SIG-M5 (cell line): ENCODE measurements at places on chromosomes 16 and 17.

DNA sequence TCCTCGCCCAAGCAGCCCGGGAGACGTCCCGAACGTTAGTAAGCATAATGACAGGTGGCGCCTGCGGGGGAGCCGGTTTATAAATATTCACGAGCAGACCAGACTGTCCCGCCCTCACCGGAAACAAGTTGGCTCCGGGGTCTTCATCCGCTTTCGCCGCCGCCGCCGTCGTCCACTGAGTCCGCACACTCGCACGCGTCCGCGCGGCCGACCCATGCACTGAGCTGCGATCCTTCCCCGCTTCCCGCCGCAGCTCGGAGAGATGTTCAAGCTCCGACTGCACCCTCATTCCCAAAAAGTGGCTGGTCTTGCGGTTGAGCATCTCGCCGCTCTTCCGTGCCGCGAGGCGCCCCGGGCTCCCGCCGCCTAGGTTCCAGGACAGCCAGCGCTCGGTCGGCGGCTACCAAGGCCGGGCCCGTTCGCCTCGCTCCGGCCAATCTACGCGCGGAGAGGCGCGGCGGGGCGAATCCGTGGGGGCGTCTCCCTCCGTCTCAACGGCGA is 385 bp downstream of the CFAP119 start:
- DNase-seq, result no peak

- no peak for DNase-seq
Measured at GRCh38 chr17:30819971-30820705, 4.4 kb downstream of the CRLF3 start.

- no peak for DNase-seq
Measured at GRCh38 chr17:35731917-35732805, 722 bp downstream of the RASL10B start.

GRCh38 chr16:64823481-64824075 is 298.3 kb downstream of the CDH11 start:
- DNase-seq, result no peak

- DNase-seq, result no peak
Measured at GRCh38 chr16:9980981-9981380, 201.2 kb downstream of the GRIN2A start.

GRCh38 chr17:55683550-55684315 is 38.9 kb downstream of the TMEM100 start:
- DNase-seq, result no peak

DNA sequence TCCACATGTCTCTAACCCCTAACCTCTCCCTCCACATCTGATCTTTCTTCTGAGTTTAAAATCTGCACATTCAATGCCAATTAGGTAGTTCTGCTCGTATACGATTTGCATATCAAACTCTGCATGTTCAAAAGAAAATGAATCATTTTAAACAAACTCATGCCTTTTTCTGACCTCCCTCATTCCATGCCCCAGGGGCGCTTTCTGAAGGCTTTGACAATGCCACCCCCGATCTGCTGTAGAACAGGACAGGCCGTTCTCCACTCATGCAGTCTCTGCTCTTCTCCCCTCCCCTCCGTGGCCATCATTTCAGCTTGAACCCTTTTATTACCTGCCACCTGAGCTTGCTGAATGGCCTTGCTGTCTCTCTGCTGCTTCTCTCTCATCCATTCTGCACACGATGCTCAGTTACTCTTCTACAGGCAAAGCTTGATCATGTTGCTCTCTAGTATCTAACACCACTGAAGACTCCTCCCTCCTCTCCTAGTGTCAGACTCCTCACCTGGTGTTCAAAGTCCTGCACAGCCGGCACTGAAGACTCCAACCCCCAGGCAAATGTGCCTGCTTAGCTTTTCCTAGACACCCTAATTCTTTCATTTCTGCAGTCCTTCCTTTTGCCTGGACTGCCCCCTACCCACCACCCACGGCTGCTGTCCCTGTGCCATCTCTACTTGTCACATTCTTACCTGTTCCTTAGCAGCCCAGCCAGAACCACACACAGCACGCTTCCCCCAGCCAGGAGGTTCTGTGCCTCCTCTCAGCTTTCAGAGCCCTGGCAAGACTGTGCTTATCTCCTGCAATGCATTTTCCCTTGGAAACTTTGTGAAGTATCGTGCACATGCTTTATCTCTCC is 6.2 kb downstream of the TMEM238L start:
- DNase-seq, result no peak

DNA sequence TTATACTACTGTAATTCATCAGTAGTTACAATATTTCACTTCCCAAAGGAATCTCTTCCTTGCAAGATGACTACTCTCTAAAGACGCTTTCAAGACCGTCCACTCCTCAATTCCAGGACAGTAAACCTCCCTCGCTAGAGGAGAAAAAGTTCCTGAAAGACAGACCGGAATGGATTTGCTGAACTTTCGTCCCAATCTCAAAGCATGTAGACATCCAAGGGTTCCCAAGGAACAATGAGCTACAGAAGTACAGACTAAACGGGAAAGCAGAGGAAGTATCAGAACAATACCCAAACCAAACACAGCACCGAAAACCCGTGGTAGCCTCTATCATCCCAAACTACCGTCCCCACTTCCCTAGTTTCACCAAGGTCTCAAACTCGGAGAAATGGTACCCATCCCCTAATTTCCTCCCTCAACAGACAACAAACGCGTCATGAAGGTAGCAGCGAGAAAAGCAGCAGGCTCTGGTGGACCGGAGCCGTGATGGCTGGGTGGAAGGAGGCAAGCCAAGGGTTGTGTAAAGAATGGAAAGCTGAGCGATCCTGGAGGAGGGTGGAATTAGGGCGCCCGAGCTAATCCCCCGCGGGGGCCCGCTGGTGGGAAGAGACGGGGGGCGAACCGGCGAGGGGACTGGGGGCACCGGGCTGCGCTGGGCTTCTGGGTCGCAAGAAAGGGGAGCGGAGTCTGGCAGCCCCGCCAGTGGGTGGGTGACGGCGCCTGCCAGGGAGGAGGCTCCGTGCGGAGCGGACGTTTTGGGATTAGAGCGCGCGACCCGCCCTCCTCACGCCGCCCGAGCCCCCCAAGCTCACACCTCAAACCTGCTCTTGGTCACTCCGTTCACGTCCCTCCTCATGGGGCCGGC is 647 bp downstream of the FBXL20 start:
- no peak for DNase-seq

DNA sequence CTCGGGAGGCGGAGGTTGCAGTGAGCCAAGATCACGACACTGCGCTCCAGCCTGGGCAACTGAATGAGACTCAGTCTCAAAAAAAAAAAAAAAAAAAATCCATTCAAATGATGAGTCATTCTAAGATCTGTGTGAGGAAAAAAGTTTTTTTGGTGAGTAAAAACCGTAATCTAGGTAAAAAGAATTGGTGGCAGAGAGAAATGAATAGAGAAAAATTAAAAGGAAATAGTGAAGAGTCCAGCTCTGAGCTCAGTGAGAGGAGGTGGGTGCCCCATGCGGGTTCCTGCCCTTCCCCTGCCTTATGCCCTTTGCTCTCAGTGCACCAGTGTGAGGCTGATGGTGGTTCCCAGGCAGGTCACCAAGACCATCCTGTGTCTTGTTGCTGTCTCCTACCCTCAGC is 20.9 kb downstream of the GAN start:
- DNase-seq, result no peak

DNA sequence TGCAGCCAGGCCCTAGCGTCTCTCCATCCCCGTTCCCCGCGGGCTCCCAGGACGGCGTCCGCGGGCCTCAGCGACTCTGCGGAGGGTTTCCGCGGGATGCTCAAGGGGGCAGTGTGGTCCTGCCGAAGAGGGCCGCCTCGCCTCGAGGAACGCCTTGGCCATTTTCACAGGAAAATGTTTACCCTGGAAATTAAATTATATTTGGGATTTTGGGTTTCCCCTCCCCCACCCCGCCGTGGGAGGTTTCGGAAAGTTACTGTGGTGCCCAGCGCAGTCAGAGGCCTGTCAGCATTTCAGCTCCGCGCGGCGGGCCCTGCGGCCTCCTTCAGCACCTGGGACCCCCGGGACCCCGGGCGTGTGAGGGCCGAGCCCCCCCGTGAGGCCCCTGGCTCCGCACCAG is 94.5 kb downstream of the PCTP start:
- DNase-seq, result no peak
